ENCODE measurements at places on chromosomes 2 and 18.
A peak's percentile ranks its signal among the peaks of the same experiment; 100 is the strongest.

DNA sequence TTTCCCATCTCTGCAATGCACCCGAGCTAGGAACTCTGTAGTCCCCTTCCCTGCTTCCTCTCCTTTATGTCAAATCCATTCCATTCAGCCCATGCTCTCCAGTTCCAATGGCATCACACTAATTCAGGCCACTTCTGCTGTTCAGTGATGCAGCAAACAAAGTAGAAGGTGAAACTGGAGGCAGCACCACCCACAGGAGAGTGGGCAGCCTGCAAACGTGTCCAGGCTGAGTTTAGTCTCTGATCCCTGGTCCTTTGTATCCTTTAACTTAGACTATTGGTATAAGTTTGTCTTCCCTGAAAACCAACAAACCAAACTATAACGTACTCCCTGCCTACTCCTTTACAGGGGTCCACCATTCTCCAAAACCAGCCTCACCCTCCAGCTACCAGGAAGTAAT, 14.7 kb upstream of the KCTD1 start:
- DNase-seq: no peak

GRCh38 chr2:216349366-216349765, 22.9 kb downstream of the MARCHF4 start:
- DNase-seq: no peak

GRCh38 chr2:96773922-96774321, 13.2 kb downstream of the CNNM4 start:
- no peak for DNase-seq

DNA sequence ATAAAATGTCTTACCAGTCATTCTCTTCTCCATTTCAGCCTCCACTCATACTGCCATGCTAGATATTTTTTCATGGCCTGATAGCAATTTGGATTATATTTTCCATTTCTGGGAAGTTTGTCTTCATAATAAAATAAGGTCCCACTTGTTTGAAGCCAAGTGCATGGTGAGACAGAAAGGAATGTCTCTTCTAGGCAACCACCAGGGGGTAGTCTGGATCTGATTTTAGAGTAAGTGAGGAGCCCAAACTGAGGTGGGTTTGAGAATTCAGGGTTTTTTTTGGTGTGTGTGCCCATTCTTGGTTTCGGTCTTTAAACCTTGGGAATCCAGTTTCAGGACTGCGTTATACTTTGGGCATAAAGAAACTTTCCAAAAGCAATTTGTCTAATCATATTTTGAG, 315.5 kb downstream of the RPRM start:
- peak; percentile 53 for DNase-seq

DNA sequence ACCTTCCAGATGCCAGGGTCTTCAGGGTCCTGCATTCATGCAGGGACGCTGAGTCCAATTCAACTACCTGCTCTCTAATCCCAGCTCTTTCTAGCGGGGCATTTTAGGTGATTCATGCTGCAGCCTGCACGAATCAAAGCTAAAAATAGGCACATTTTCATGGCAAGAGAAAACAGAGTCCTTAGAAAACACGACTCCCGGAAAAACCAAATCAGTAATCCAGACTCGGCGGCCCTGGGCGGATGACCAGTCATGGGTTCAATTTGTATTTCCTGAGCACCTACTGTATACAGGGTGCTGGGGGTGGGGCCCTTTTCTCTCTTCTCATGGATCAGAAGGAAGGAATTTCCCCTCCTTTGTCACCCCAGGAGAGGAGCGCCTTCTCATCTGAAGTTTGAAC, 64.4 kb downstream of the LONRF2 start:
- DNase-seq: no peak

DNA sequence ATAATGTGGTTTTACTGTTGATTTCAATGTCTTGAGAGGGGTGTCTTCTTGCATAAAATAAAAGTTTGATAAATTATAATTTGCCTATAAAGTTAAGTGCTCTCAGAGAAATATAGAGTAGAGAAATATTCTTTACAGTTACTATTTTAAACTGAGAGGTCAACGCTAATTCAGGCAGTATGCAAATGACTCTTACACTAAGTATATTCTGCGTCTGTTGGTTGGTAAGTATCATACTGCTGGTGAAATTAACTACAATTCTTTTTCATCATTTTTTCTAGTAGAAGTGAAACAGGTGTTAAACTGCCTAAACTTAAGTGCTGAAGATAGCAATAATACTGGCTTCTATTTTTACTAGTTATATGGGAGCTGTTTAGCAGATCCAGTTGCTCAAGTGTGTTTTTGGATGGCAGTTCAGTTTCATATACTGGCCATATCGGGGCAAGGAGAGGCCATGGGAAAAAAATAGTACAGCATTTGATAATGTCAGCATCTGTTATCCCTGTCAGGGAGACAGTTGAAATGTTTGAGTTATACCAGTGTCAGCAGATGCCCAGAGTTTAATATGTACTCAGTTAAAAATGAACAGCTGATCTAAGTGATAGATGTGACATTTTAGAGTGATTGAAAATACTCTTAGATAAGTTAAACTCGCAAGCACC, 86.2 kb downstream of the MIB1 start:
- no peak for DNase-seq

DNA sequence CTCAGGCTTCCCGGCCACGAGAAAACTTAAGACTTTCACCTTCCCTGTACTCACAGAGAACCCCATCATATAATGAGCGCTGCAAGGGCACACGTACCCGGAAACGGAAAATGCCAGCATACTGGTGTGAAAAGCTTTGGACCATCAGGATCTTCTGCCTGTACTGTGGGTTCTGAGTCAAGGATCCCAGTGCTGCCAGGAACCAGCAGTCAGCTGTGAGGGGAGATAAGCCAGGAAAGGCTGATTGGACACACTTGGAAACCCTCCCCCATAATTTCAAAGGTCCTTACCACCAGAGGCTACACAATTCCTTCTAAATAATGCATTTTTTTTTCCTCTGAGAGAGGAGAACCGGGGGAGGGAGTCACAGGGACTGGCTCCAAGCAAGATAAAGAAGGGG, 31.4 kb downstream of the CAPN13 start:
- DNase-seq: no peak

DNA sequence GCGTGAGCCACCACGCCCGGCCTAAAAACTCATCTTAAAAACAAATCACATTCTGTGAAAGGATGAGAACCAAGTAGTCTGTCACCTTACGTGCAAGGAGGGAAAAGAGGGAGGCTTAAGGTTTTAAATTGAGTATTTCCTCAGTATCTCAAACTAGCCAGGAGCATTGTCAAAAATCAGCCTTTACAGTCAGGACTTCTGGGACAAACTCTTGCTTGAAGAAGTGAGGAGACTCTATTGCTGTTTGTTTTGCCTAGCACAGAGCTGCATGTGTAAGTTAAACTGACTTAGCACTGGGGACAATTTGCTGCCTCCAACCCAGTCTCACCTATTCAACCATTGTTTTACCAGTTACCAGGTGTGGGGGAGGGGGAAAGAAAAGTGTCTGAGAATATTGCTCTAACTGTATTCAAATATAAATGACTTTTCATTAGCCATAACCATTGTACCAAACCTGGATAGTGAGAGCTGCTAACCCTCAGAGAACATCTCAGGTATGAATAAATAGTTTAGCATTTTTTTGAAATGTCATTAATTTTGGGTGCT, 3.6 kb downstream of the INO80D start:
- no peak for DNase-seq

DNA sequence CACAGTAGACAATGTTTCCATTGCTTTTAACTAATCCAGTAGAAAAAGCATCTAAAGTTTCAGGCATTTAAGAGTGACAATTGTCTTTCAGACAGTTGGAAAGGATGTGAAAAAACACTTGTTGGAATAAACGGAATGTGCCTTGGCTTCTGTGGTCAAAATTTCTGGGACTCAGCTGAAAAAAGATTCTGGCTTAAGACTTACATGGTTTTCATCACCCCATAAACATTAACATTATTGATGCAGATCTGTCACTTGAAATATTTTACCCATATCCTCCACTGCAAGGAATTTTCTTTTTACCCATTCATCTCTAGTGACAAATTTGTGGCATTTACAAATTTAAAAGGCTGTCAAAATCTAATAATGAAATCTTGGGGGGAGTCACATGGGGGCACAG, 166.0 kb downstream of the SRBD1 start:
- DNase-seq: no peak
